NCI-H2171 (cell line): ENCODE measurements at places on chromosomes 7 and 10.

DNA sequence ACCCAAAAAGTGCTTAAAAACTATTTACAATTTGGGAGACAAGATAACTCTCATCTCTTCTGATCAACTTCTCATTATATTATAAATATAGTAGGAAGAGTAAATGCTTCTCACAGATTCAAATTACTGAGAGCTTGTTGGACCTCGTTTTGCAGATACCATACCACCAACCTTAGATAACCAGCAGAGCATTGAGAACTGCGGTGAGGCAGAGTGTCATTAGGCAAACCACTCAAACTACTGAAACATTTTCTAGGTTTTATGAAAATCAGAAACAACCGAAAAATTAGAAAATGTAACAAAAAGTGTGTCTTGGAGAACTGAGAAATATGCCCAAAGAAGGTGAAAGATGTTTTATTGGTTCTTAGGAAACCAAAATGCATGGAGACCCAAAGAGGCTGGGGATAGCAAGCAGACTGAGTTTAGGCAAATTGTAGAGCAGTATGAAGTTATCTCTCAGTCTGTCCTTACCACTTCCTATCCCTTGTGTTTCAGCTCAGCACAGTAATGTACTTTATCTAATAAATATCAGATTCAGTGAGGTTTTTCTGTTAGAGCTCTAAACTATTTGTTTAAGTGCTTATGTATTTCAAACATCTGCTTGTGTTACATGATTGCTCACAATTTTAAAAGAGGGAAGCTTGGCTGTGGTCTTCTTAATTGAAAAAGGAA, 77.9 kb downstream of the HECTD2 start:
- DNase-seq: no peak

DNA sequence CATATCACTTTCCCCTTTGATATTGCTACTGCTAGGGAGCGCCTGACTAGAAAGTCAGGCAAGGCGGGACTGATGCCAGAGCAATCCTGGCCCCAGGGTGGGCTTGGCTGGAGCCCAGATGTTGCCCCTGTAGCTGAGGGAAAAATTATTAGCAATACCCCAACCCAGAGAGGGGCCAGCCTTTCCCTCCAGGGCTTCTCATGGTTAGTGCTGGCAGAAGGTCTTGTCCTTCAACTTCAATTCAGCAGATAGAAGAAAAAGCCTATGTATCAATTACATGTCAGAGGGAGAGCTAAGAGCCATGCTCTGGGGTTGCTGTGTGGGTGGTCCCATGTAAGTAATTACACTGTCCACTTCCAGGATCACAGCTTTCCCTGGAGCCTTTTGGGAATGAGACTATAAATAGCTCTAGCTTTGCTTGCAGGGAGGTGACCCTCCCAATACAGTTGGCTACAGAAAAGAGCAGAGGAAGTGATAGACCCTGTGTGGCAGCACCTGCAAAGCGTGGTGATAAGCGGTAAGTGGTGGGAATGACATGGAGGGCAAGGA, 579.1 kb downstream of the CCSER2 start:
- no peak for DNase-seq

- no peak for DNase-seq
Observed at GRCh38 chr10:33423154-33423529, 88.7 kb upstream of the NRP1 start.

- DNase-seq: no peak
Observed at GRCh38 chr10:27088119-27089044, 11.9 kb downstream of the ANKRD26 start.

GRCh38 chr10:133143200-133143533, 16.9 kb upstream of the KNDC1 start:
- DNase-seq: no peak

- no peak for DNase-seq
Observed at GRCh38 chr10:26479766-26480492, 41.8 kb downstream of the APBB1IP start.

DNA sequence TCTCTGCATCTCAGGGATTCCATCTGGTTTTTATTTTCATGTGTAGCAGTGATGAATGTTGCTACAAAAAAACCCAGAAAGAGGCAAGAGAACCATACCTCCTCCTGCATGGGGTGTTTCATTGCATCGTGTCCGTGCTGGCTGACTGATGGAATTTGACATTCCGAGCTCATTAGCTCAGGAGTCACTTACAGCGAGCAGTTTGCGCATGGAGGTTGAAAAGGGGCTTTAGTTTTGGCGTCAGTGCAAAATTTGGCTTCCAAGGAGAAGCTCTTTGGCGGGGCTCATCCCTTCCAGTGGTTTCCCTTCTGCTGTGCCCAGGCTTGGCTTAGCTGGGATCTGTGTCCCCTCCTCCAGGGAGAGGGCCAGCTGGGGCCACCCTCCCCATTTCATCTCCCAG, 25.8 kb downstream of the EMX2 start:
- DNase-seq: no peak
